ENCODE measurements at places on chromosomes 6 and 20.

DNA sequence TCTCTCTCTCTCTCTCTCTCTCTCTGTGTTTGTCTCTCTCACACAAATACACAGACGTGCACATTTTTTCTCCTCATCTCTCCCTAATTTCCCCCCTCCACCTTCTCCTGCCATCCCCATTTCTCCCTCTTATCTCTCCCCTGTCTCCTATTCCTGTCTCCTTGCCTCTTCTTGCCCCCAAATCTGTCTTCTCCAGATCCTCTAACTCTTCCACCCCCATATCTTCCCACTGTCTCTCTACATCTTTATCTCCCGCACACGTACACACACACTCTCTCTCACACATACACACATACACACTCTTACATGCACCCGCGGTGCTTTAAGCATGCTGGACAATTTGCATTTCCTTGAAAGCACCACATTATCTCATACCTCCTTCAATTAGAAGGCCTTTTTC, 15.9 kb downstream of the KIZ start:
- no peak for DNase-seq

DNA sequence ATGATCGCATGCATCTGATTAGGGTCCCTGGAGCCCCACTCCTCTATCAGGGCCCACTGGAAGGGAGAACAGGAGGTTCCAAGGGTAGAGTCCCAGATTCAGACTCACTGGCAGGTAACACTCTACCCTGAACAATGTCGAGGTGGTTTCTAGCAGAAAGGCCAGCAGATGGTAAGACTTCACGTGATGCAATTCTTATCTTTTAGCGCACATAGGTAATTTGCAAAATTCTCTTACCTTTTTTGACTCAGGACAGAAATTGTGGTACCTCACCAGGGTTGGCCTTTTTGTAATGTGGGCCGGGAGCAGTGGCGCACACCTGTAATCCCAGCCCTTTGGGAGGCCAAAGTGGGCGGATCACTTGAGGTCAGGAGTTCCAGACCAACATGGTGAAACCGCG, 228.1 kb upstream of the JARID2 start:
- no peak for DNase-seq

GRCh38 chr20:64176551-64176950, 12.3 kb downstream of the MYT1 start:
- no peak for DNase-seq

GRCh38 chr6:24549674-24550353, 55.0 kb downstream of the ALDH5A1 start:
- no peak for DNase-seq

DNA sequence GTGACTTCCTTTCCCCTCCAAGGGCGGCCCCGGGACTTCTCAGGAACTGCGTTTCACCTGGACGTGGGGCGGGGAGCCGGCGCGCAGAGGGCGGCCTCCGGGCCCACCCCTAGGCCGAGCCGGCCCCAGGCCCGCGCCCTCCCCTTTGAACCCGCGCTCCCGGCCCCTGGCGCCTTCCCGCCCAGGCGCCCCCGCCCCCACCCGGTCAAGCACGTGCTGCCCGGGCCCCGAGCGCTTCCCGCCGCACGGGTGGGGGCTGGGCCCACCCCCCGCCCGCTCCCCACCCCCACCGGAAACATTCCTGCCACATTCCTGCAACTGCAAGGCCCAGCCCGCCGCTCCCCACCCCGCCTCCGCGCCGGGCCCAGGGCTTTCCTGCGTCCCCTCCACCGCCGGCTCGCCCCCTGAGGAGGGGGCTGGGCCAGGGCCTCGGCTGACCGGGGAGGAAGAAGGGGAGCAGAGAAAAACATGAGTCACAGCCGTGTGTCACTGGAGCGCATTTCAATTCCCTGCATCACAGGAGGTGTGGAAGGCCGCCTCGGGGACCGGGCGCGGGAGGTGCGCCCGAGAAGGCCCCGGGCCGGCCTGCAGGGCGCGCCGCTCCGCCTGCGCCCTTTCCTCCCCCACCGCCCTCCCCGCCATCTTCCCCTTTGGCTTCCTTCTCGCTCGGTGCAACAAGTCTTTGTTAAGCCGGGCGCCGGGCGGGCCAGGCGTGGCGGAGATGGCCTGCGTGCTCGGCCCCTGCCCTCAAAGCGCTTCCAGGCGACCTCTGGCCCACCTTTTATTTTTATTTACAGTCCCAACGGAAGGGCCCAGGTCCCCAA, 1.2 kb upstream of the HMGA1 start:
- peak; percentile 67 for DNase-seq

- DNase-seq = no peak
Observed at GRCh38 chr6:9496837-9497236, 918.0 kb downstream of the TFAP2A start.

- no peak for DNase-seq
Observed at GRCh38 chr6:65531533-65531932, 175.5 kb downstream of the EYS start.

DNA sequence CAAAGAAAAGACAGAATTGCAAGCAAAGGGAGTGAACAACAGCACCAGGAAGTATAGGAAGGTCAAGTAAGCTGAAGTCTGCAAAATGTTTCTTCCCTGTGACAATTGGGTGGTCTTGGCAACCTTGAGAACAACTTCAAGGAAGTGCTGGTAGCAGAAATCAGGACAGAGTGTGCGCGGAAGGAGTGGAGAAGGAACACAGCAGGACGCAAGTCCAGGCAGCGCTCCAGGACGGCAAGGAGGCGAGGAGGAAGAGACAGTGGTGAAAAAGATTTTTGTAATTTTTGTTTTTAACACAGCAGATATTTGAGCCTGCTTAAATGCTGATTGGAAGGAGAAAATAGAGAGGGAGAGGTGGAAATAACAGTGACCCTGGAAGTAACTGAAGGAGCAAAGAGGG, 141.7 kb downstream of the F13A1 start:
- DNase-seq = no peak

- no peak for DNase-seq
Observed at GRCh38 chr6:139982195-139982594, 607.7 kb upstream of the CITED2 start.

DNA sequence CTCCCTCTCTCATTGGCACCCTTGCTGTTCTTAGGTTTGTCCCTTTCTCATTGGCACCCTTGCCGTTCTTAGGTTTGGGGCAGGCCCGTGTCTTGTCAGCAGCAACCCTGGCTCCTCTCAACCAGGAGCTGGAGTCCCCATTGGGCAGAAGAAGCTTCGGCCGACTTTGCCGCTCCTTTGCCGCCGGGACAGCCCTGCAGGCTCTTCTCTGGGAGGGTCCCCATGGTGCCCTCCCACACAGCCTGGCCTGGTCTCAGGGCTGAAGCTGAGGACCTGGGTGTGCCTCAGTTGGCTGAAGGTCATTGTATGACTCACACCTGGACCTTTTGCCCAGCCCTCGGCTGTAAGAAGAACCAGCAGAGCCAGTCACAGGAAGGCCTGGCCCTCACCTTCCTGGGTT, 59.6 kb downstream of the PPP1R14C start:
- no peak for DNase-seq

DNA sequence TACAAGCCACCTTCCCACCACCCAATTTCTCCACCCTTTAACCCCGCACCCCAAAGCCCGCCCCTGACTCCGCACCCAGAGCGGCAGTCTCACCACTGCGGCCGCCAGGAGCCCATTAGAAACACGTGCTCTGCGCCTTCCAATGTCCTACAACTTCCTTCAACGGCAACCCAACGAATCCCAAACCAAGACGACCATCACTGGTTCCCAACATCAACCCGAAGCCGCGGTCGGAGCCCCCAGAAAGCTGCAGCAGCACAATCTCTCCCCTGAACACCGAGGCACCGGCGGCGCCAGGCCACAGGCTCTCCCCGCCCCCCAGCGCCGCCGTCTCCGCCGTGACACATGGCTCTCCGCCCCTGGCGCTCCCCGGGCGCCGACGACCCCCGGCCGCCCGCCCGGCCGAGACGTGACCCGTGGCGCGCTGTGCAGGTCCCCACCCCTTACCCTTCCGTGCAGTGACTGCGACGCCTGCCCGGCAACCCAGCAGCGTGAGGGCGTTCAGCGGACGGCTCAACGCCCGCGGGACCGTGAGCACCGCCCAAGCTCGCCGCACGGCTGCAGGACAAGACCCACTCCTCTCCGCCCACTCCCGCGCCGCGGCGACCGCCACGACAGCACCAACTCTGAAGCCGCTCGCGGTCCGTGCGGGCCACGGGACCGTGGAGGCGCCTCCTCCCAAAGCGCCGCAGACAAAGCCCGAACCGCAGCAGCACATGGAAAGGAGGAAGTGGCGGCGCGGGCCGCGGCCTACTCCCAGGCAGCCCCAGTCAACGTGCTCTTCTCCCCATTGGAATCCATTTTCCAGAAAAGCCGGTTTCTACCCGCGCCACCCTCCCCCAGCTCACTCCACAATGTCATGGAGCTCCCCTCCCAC, 551 bp downstream of the SYNCRIP start:
- DNase-seq = peak; percentile 86

GRCh38 chr6:2237001-2237400, 8.4 kb downstream of the GMDS start:
- no peak for DNase-seq

DNA sequence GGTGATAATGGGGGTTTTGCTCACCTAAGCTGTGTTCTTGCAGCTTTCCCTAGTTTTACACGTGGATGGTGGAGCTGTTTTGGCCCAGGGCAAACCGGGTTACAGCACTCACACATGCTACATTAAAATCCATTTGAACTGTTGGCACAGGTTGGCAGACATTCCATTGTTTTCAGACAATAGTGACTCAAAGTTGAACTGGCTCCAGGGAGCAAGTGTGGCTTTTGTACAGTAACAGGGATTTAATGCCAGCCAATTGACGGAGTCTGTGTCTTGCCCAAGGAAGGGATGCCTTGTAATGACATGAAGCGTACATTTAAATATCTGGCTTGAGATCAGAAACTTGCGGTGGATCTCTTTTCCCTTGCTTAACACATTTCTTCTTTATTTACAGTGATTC, 183.1 kb downstream of the DTNBP1 start:
- DNase-seq = no peak

DNA sequence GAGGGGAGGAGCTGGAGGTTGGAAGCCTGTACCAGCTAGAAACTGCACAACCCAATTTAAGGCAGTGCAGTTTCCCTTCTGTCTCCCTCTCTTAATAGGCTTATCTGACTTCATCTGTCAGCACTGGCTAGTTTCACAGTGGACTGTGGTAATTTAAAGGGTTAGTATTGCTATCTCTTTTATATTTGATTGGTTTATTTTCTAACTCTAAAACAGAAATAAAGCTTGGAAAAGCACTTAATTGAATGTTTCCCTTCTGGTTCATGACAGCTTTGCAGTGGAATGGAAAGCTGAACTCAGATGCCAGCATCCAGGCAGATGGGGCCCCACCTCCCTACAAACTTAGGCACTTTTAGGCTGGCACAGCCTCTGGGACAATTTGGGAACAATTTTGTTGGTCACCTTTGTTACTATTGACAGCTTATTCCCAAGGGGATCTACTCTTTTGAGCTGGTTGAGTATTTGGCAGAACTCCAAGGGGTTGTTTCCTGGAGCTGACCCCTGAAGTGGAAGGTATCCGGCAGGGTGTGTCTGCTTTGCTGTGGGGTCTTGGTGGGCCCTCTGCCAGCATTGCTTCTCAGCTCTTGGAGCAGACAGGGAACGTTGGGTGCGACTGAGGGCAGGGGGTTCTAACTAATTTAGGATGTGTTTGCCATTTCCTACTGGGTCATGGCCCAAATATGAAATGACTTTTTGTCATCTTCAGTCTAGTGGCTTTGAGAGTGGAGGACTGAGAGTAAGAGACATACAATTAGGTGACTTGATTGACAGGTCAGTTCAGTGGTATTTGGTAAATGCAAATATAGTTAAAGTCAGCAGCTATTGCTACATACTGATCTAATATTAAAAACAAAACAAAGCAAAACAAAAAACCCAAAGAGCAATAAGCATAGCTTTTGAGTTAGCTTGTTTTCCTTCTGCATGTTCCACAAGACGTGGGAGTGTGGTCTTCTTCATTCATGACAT, 9.3 kb downstream of the SH3BGRL2 start:
- DNase-seq = no peak

DNA sequence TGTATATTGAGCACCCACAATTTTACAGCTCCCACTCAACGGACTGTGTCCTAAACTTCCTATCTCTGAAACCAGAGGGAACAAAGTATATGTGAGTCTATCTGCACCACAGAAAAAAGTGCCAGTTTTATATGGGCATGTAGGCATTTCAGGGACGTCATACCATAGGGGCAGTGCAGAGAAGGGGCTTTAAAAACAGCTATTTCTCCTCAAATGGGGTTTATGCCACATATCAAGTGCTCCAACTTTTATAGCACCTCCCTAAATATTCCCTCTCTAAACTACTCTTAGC, 28.9 kb upstream of the ASF1A start:
- DNase-seq = no peak

GRCh38 chr6:105227295-105227767, 47.5 kb upstream of the POPDC3 start:
- no peak for DNase-seq

DNA sequence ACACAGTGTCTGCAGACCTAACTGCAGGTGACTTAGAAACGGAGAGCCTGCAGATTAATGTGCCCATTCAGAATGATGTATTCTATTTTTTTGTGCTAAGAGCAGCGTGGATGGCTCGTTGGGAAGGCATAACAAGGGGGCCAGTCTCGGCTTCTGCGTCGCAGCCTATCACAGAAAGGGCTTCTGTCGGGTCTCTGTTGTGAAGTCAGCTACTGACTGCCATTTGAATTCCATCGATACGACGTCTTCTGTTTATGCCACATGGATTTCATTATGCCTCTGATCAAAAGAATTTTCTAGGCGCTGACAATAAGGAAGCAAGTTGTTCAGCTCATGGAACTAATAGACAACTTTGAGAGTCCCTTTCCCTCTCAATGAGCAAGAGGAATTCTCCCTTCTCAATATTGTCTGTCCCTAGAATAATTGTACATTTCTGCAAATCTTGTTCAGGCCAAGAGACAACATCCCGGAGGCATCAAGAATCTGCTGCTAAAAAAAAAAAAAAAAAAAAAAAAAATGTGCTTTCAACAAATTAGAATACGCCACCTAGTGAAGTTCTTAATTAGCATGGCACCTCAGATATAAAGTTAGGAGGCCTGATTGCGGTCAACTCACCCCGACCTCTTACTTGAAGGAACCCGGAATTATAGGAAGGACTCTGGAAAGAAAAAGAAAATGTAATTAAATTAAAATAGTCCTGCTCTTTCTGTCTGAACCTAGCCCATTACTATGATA, 223.9 kb downstream of the TSHZ2 start:
- no peak for DNase-seq

DNA sequence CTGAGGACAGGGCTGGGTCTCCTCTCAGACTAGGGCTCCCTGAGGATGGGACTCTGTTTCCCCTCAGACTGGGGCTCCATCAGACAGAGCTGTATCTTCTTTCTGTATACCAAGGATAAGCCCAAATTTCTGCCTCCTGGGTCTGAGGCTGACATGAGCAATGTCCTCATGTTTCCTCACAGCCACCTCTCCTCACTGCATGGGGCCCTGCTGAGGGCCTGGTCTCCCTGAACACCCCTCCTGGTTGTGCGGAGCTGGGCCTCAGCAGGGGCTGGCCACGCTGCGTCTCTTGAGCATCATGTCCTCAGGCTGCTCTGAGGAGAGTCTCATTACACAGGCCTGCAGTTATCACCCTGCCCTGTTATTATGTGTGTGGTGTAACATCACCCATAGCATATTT, 144.6 kb downstream of the LRFN2 start:
- no peak for DNase-seq

- peak; percentile 17 for DNase-seq
Observed at GRCh38 chr6:85923013-85923430, 280.3 kb upstream of the SYNCRIP start.

- DNase-seq = no peak
Observed at GRCh38 chr6:93970684-93971083, 551.3 kb upstream of the EPHA7 start.

GRCh38 chr6:135144673-135145062, 36.4 kb upstream of the MYB start:
- no peak for DNase-seq

GRCh38 chr6:133730881-133731280, 158.0 kb upstream of the TCF21 start:
- no peak for DNase-seq
